ENCODE measurements at places on chromosomes 2 and 18.

DNA sequence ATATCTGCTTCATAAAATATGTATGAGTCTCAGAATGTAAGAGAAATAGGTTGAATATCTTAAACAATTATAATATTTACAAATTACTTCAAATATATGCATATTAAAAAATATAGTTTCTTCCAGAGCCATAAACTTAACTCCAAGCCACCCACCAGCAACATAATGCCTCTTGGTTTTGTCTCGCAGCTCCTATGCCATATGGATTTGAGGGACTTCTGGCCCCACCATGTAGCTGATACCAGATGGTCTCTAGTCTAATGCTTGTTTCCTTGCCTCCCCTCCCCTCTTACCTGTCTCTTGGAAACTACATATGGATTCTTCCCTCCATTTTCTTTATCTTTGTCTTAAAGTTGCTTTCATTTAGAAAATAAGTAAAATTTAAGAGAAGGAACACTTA is 114.3 kb downstream of the GCA start:
- no peak for DNase-seq

DNA sequence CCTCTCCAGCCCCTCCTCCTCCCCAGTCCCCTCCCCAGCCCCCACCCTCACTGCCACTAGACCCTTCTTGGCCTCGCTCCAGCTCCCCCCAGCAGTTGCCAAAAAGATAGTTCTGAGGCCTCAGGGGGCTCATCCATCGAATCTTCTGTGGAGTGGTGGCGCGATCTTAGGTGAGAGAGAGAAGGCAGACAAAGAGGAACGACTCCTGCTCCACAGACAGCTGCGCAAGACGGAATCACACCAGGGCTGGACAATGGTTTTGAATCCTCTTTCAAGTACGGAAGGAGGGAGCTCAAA is 68.1 kb downstream of the LAMA3 start:
- no peak for DNase-seq

DNA sequence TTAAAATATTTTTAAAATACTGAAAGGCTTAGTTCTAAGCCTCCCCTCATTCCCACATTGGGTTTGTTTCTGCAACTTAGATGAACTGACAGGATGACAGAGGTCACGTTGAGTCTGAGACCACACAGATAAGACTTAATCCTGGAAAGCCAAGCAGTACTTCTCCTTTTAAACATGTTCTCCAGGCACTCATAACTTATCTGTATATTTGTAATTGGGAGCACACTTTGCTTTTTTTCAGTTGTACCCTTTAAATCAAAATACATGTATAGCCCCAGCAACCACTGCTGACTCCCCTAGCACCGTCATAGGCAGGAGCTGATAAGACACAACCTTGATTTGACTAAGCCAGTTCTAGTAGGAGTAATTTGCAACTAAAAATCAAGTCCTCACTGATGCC is 394.8 kb downstream of the PID1 start:
- no peak for DNase-seq

GRCh38 chr2:83068714-83069113 is 1390.4 kb downstream of the SUCLG1 start:
- DNase-seq, result no peak

- no peak for DNase-seq
Observed at GRCh38 chr2:2000724-2001061, 256.4 kb upstream of the PXDN start.

GRCh38 chr2:39455826-39456225 is 18.7 kb upstream of the MAP4K3 start:
- DNase-seq, result no peak

DNA sequence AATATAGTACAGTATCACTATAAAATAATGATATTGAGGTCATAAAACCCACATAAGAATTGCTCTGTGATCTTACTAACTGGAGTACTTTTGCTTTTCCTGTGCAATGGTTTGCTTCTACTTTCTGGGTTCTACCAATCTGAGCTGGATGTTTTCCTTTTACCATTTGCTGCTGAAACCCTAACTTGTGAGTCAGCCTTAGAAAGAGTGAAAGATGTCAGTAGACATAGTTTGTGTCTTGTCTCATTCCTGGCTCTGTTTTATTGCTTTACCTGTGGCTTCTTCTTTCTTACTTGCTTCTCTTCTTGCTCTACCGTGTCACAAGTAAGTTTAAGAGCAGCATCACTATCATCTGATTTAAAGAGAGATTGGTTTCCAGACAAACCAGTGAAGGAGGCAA is 61.0 kb downstream of the MBD2 start:
- no peak for DNase-seq

DNA sequence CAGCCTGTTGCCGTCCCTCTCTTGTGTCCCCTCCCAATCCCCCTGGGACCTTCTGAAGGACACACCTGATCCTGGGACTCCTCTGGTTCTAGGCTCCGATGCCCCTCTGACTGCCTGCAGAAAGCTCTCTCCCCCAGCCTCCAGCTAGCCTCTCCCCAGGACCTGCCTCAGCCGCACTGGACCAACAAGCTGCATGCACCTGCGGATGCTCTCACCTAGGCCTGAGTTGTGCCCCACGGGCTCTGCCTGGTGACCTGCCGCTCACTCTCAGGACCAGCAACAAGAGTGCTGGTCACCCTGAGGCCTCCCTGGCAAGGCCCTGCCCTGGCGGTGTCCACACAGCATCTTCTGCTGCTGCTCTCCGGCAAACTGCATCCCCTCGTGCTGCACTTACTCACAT is 63.0 kb downstream of the EIPR1 start:
- no peak for DNase-seq

DNA sequence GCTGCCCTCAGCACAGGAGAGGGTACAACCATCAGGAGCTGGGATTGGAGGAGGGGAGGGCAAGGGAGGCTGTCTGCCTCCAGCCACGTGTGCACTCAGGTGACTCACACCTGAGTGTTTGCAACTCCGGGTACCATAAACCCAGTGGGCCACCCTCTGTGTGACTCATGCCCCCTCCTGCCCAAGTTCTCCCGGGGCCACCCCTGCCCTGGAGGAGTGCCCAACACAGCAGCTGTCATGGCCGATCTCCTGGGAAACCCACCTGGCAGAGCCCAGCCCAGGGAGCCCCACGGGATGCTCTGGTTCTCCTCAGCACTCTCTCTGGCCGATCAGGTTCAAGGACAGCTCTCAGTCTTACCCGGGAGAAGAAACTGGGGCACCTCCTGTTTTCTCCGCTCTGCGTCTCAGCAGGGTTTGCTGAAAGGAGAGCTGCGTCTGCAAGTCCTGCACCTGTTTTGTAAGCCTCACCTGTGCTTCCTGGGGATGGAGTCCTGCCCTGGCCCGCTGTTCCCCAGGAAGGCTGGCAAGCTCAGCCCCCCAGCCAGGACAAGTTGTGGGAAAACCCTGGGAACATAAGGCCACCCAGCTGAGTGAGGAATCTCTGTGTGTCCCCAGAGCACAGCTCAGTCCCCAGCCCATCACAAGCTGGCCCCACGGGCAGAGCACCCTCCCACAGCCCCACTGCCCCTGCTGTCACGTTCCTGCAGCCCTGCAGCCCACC is 44.0 kb upstream of the UBE2F start:
- peak; percentile 77 for DNase-seq

- peak; percentile 4 for DNase-seq
Observed at GRCh38 chr2:184125867-184126266, 472.5 kb upstream of the ZNF804A start.

GRCh38 chr2:207254591-207255464 is 89.1 kb upstream of the KLF7 start:
- peak; percentile 59 for DNase-seq

DNA sequence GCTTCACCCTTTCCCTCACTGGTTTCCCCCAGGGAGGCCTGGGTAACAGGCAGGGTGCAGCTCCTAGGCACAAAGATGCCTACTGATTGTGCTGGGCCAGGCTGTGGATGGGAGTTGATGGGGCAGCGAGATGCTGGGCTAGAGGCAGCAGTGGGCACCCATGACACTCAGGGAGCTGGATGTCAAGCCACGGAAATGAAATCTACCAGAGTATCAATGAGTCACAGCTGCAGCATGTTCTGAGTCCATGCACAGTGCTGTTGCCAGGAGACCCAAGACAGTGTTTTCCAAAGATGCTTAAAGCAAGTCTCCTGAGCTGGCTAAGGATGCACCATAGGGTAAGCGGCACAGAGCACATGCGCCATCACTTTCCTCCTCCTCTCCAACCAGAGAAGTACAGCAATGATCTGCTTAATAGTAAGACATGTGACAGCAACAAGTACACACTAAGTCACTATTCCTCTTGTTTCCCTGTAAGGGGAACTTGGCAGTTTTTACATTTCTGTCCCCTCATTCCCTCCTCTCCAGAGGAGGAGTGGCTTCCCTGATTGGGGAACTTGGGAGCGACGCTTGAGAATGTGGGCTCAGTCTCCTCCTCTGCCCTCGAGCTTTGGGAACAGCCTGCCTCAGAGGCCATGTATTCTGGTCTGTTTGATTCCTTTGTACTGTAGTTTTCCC is 57.2 kb downstream of the CDC42EP3 start:
- DNase-seq, result peak; percentile 32

- no peak for DNase-seq
Observed at GRCh38 chr2:225097035-225097434, 54.8 kb upstream of the DOCK10 start.

DNA sequence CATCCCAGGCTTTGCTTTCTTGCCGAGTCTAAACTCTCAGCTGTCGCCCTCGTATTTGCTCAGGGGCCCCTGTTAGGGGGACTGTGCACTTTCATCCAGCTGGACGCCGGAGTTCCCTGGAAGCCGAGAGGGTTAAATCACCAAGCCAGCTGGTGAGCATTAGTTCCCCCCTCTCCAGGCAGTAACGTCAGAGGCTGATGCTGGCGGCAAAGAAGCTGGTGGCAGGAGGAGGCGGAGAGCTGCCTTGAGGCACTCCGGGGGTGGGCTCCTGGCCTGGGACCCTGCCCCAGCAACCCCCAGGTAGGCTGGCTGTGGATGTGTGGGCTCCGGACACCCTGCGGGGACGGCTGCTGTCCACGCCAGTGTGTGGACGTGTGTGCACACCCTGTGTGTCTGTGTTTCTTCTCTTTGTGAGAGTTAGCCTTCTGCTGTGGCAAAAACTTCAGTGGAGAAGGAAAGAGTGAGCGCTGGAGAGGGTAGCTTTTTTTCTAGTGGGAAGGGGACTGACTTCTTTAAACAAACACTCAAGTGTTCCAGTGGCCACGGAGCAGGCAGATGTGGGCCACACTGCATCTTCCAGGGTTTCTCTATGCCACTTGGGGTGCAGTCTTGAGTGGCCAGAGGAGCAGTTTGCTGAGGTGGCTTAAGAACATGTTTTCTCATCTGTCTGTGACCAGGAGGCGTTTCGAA is 84.7 kb downstream of the GLI2 start:
- DNase-seq, result no peak

DNA sequence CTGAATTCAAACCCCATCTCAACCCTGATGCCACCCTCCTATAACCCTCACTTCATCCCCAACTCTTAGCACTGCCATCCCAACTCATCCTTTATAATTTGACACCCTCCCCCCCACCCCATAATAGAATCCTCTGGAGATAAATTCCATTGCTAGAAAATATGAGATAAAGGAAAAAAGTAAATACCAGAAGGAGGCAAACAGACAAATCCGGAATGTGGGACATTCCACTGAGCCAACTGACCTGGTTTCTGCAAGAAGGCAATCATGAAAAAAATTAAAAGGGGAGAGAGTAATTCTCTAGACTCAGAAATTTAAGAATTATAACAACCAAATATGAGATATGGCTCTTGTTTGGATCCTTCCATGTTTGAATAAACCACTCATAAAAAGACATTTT is 132.4 kb downstream of the CYP26B1 start:
- no peak for DNase-seq

DNA sequence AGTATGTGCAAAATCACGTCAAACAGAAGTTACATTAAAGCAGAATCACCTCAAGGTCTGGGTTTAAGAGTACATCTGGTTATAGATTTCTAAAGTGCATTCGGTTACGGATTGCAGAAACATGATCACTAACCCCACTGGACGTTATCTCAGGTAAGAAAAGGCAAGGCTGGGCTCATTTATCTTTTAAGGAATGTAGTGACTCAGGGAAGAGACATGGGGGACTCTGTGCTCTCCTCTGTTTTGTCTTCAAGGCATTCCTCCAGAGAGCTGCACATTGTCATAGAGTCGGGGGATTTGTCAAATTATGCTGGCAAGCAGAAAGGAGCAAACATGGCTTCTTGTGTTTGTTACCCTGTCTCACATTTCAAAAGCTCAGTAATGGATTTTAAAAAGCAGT is 14.3 kb downstream of the WDSUB1 start:
- no peak for DNase-seq

DNA sequence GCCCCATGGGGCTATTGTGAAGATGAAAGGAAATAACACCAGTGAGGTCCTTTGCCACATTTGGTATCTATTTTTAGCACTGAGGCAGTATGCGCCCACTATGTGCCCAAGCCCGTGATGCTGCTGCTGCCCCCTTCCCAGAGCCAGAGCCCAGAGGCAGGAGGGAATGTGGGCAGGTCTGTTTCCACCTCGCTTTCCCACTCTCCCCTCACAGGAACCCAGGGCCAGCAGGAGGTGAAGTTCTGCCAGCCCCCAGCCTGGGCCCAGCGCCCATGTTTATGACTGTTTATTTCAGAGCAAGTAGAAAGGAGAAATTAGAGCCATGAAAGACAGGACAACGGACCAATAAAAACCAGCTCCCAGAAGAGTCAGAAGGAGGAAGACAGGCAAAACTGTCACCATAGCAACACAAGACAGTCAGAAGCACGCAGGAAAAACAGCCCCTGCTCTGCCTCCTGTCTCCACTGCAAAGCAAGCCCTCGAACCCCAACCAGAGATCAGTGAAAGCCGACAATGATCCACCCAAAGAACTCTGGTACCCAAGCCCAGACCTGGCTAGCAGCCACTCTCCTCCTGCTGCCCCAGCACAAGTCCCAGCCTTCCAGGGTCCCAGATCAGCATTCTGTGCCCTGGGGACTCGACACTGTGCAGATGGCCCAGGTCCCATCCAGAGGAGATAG is 1.4 kb downstream of the CYRIA start:
- no peak for DNase-seq

- DNase-seq, result no peak
Observed at GRCh38 chr2:227141301-227141700, 22.7 kb downstream of the COL4A4 start.

GRCh38 chr18:36734596-36734995 is 94.2 kb downstream of the TPGS2 start:
- DNase-seq, result no peak

- DNase-seq, result no peak
Observed at GRCh38 chr2:48272199-48272598, 257.8 kb upstream of the STON1 start.

GRCh38 chr2:36951574-36951973 is 14.8 kb downstream of the STRN start:
- DNase-seq, result peak; percentile 72

- no peak for DNase-seq
Observed at GRCh38 chr2:203989521-203989920, 53.0 kb downstream of the ICOS start.

GRCh38 chr18:55998071-55998522 is 410.1 kb upstream of the TCF4 start:
- no peak for DNase-seq

All from MCF 10A (cell line).